EL (cell line): ENCODE measurements at places on chromosomes 6 and 20.

DNA sequence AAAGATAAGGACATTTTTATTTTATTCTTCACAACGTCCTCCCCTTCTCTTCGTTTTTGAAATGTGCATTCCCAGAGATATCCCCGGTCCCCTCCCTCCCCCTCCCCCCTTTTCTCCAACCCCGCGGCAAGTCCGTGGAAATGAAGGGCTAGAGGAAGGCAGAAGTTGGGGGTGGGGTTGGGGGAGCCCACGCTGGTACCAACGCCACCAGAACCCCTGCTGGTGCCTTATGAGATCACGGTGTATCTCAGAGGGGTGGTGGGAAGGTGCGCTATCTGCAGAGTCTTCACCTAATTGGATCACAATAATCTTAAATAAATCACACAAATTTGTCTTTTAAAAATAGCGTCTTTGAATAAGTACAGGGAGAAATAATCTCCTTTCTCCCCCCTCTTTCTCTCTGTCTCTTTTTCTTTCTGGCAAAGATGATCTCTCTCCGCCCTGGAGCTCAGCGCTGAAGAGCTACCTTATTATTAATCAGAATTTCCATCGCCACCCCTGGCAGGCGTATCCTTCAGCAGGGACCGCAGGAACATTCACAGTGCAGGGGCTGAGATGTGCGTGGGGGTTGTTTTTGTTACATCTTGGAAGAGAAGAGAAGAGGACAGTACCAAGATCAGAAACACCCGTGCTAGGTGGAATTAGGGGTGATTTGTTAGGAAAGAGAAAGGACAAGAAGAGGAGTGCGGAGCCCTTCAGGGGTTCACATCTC lies 915 bp downstream of the CLVS2 start:
- DNase-seq: no peak

- DNase-seq: no peak
Observed at GRCh38 chr20:47549671-47550070, 48.0 kb downstream of the NCOA3 start.

GRCh38 chr6:89483111-89483720 lies 50.3 kb downstream of the ANKRD6 start:
- no peak for DNase-seq

DNA sequence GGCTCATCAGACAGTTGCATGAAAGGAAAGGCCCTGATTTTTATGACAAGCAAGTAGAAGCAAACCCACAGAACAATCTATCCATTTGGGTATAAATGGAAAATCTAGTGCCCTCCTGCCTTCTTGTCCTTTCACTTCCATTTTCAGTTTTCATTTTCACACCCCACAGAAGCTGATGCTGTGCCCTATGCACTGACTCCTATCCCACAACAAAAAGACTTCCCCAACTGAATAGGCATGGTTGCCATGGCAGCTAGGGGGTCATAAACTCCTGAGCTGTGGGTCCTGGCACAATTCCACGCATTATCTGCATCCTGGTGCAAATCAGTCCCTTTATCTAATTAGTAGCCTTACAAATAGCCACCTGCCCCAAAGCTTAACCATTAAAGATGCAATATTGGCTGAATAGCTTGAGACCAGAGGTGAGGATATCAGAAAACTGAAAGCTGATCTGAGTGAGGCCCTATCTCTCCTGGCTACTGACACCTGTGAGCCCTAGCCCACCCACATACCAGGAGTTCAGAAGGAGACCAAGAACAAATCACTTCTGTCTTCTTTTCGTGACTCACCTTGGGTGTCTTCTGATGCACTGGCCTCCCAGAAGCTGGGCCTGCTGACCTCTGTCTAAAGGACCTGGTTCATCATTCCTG lies 34.9 kb upstream of the HEY2 start:
- no peak for DNase-seq

DNA sequence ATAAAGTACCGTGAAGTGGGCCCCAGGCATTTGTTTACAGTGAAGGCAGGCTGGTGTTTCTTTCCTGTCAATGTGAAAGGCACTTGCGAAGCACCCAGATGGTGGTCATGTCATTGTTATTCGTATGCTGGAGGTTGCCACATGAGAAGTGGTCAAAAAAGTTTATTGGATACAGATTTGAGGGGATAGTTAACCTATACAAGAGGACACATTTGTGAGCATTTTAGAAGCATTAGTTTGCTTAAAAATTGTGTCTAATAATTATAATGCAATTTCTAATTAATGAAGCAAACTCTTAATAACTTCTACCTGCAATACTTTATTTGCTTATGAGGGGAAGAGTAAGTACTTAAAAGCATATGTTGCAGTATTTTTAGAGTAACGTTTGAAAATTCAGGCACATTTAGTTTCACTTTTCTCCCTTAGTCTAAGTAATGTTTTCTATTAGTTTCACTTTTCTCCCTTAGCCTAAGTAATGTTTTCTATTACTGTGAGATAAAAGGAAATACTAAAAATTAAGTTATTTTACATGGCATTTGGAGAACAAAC lies 120.7 kb upstream of the CLDN20 start:
- peak; percentile 47 for DNase-seq

DNA sequence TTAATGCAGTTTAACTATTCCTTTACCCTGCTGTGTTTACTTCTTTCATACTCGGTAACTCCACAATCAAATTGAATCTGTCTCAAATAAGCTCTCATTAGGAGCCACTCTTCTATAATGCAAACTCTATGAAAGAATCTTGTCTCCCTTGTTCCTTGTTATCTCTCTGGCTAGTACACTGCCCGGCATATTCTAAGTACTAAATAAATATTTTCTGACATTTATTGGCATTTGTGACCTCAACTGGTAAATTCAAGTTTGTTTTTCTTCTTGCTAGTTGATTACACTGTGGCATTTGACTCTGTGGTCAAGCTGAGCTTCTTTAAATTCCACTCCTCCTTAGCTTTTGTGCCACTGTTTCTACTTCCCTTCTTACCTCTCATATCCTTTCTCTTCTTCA lies 237.6 kb upstream of the KHDRBS2 start:
- DNase-seq: no peak

DNA sequence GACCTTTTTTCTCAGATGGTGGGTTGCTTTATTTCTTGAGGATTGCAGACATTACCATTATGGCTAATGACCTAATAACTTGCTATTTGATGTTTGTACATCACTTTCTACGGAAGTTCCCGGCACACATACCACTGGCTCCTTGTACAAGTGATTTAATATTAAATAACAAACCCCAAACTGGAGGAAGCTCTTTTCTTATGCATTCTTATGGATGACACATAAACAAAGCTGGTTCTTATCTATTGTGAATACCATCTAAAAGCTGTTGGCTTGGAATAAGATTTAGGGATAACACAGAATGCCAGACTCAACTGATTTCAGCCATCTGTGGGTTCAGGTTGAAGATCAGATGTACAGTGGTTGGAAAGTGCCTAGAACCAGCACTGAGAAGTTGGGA lies 272.6 kb downstream of the TSHZ2 start:
- no peak for DNase-seq

DNA sequence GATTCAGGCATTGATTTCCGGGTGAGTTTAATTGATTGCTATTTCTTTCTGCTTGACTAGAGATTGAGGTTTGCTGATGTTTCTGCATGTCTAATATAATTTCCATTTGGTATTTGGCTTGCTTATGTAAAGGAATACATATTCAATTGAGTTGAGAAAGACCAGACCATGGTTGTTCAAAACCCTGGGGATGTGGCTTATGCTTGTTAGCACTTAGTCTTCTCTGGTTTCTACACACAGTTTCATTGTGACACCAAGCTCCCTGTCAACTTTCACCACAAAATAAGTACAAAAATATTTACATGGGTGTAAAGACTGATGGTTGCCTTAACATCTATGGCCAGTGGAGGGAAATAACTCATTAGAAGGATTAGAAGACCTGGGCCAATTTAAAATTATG lies 209.6 kb downstream of the CDH26 start:
- no peak for DNase-seq

DNA sequence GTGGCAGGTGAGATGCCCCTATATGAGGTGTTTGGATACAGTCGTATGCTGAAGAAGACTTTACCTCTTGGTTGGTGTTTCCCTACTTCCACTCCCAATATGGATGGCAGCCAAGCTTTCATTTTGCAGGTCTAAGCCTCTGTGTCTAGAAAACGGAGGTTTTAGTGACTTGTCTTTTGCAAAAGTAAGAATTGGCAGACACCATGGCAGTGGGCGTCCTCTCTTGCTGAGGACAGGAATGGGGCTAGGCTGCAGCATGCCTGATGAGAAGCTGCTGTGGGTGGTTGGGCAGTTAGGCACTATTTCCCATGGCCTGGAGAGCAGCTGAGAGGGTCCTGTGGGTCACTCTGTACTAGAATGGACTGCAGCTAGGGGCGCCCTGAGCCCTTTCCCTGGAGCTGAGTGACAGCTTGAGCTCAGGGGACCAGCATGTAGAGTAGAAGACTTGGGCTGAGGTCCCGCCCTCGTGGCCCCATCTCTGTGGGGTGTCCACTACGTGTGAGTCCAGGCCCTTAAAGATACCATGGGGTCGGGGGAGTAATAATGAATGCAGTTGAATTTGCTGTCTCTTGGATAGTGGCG lies 127.4 kb downstream of the CDH26 start:
- DNase-seq: no peak

- DNase-seq: no peak
Observed at GRCh38 chr20:20872428-20872827, 160.0 kb upstream of the RALGAPA2 start.

GRCh38 chr6:158653577-158654354 lies 3.9 kb downstream of the SYTL3 start:
- no peak for DNase-seq

- peak; percentile 58 for DNase-seq
Observed at GRCh38 chr6:157823528-157824370, 703 bp downstream of the SNX9 start.

DNA sequence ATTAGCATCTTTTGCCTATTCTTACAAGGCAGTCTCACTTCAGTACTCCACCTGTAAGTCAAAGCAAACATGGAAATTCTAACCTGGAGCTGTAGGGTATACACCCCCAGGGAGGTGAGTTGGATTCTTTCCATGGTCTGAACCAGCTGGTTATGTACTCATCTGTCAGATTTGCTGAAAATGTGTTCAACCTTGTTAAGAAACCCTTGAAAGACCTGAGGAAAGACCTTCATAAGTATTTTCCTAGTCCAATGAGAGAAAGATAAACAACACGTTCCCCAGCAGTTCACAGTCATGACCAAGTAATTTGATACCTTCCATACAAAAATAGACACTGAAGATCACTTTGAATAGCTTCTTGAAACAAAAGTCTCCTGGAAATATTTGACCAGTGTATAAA lies 42.5 kb downstream of the ID4 start:
- no peak for DNase-seq

- no peak for DNase-seq
Observed at GRCh38 chr6:11683871-11684270, 94.7 kb downstream of the ADTRP start.

GRCh38 chr20:62780696-62781095 lies 15.6 kb upstream of the MRGBP start:
- DNase-seq: no peak

GRCh38 chr6:56685102-56685733 lies 42.5 kb upstream of the DST start:
- DNase-seq: no peak
